NCI-H2081 (cell line): ENCODE measurements at places on chromosomes 2 and 18.

DNA sequence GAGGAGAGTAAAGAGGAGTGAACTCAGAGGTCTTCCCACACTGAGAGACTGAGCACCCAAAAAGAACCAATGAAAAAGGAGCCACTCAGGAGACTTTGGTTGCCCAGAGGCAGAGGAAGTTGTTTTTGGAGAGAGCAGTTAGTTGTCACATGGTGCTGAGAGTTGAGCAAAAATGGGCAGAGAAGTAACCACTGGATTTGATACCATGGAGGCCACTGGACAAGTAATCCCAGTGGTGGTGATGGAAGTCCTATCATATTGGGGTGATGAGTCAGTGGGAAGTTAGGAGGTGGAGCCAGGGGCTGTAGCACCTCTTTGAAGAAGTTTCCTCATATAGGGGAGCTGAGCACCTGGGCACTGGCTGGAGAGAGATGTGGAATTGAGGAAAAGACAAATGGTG is 235.8 kb downstream of the TPGS2 start:
- DNase-seq: no peak

DNA sequence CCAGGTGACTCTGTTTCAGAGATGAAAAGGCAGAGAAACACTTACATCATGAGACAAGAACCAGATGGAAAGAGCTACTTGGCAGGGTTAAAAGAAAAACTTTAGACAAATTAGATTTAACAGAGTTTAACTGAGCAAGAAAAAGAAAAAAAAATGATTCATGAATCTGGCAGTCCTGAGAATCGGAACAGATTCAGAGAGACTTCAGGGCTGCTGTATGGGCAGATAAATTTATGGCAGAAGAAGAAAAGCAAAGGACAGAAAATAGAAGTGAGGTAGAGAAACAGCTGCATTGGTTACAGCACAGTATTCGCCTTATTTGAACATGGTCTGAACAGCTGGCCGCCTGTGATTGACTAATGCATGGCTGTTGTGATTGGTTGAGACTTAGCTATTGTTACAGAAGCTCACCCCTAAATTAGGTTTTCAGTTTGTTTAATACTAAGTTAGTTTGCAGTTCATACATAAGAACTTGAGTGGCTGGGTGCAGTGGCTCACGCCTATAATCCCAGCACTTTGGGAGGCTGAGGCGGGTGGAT is 43.0 kb upstream of the RHOB start:
- no peak for DNase-seq

DNA sequence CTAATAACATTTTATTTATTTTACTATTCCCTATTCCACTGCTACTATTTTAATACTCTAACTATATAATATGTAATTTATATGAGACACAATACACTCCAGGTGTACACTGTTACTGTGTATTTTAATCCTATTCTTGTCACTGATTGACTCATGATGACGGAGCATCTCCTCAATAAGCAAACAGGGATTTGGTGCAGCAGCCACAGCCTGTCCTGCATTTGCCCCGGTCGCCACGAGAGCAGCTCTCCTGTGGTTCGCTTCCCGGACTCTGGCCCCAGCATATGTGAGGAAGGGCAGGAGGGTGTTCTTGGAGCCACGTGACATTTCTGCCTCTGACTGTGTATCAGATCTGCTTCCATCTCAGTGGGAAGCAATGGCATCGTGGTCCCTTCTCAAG is 74.1 kb upstream of the PXDN start:
- no peak for DNase-seq

GRCh38 chr2:139438478-139438877 is 658.3 kb upstream of the NXPH2 start:
- no peak for DNase-seq

DNA sequence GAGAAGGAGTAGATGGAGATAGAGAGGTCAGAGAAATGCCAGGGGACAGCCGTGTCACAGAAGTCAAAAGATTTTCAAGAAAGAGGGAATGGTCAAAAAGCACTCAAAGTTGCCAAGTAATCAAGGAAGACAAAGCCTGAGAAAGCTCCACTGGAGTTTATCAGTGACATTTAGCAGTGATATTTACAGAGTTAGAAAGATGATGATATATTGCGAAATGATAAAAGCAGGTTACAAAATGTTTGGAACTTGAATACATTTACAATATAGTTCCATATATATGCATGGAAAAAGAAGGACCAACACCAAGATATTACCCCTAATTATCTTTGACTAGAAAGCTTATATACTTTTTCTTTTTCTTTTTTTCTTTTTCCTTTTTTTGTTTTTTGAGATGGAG is 20.4 kb downstream of the ZNF2 start:
- DNase-seq: no peak

GRCh38 chr18:68500556-68500955 is 214.4 kb downstream of the TMX3 start:
- DNase-seq: no peak

- peak; percentile 58 for DNase-seq
Observed at GRCh38 chr2:209773377-209773776, 1.7 kb downstream of the UNC80 start.
